ENCODE measurements at places on chromosomes 2 and 18. TPM values are rescaled to one million over a fixed set of nuclear protein-coding genes. Genes with fewer than 3 reads are reported as not detected.

- peak; percentile 94 for DNase-seq
- H3K27me3 ChIP-seq, result no peaks in the 10 kb centered on the region
- H3K4me1 ChIP-seq, result peaks cover 16% of the 10 kb centered on the region
These were observed 113.0 kb downstream of the CRIM1 start for GRCh38 chr2:36468463-36469105.

- H3K4me3 ChIP-seq, result no peak overlapping the region
These were observed 268.2 kb upstream of the PXDN start for GRCh38 chr2:2012505-2012904.

- DNase-seq, result peak; percentile 75
- H3K4me1 ChIP-seq, result no peaks in the 10 kb centered on the region
- no peak overlapping the region for H3K4me3 ChIP-seq
- H3K27ac ChIP-seq, result no peak overlapping the region
These were observed 79.4 kb upstream of the ASB18 start for GRCh38 chr2:236343400-236344161.

GRCh38 chr2:84388133-84388532, 70.9 kb downstream of the SUCLG1 start:
- H3K36me3 ChIP-seq, result no peaks in the 10 kb centered on the region
- H3K4me1 ChIP-seq, result no peaks in the 10 kb centered on the region
- peak; percentile 55 for DNase-seq
- no peak overlapping the region for H3K27ac ChIP-seq
- no peak overlapping the region for H3K4me3 ChIP-seq
- peaks cover 3% of the 10 kb centered on the region for H3K27me3 ChIP-seq

GRCh38 chr2:223541546-223541945, 60.6 kb downstream of the SCG2 start:
- no peak for DNase-seq
- no peaks in the 10 kb centered on the region for H3K36me3 ChIP-seq
- no peak overlapping the region for H3K4me3 ChIP-seq
- peaks cover 8% of the 10 kb centered on the region for H3K4me1 ChIP-seq

DNA sequence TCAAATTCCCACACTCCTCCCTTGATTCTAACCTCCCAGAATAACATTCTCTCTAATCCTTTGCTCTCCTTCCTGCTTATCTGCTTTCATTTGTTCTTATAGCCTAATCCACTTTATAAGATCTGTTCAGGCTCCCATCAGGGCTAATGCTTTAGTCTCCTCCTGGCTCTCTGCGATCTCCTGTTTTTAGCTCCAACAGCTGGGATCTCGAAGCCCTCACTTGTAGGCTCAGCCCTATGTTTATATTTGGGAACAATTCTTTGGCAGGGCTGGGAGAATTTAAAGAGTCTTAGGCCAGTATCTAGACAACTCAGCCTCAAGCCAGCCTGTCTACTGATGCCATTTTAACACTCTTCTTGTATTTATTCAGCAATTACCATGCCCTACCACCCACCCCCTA, 27.2 kb upstream of the RAPH1 start:
- H3K27me3 ChIP-seq, result no peaks in the 10 kb centered on the region
- no peaks in the 10 kb centered on the region for H3K36me3 ChIP-seq
- DNase-seq, result peak; percentile 64

GRCh38 chr2:191115391-191115790, 35.4 kb downstream of the STAT4 start:
- peaks cover 2% of the 10 kb centered on the region for H3K4me1 ChIP-seq
- H3K27me3 ChIP-seq, result no peaks in the 10 kb centered on the region
- no peaks in the 10 kb centered on the region for H3K36me3 ChIP-seq
- H3K4me3 ChIP-seq, result no peak overlapping the region

GRCh38 chr2:69716555-69717120, 25.3 kb upstream of the ANXA4 start:
- H3K36me3 ChIP-seq, result no peaks in the 10 kb centered on the region
- H3K27me3 ChIP-seq, result no peaks in the 10 kb centered on the region
- H3K4me3 ChIP-seq, result no peak overlapping the region
- 0 out of 2 replicates have a peak, but pooled peaks cover 3% of the 10 kb centered on the region for H3K4me1 ChIP-seq

DNA sequence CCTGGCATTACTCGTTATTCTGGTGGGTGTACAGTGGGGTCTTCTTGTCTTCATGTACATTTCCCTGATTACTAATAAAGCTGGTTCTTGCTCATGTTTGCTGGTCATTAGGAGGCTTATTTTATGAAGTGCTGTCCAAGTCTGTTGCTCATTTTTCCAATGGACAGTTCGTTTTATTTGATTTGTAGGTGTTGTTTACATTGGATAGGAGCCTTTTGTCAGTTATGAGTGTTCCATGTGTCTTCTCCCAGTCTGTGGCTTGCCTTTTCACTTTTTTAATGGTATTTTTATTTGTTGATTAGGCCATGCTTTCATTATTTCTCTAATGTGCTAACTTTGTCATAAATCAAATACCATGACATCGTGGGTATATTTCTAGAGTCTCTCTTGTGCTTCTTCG, 51.9 kb downstream of the CEP192 start:
- peaks cover 10% of the 10 kb centered on the region for H3K36me3 ChIP-seq
- H3K4me1 ChIP-seq, result peaks cover 4% of the 10 kb centered on the region

GRCh38 chr2:154140249-154141025, 268.7 kb downstream of the GALNT13 start:
- H3K27me3 ChIP-seq, result no peaks in the 10 kb centered on the region
- H3K4me3 ChIP-seq, result no peak overlapping the region
- no peak overlapping the region for H3K27ac ChIP-seq
- no peak for DNase-seq
- H3K4me1 ChIP-seq, result no peaks in the 10 kb centered on the region

DNA sequence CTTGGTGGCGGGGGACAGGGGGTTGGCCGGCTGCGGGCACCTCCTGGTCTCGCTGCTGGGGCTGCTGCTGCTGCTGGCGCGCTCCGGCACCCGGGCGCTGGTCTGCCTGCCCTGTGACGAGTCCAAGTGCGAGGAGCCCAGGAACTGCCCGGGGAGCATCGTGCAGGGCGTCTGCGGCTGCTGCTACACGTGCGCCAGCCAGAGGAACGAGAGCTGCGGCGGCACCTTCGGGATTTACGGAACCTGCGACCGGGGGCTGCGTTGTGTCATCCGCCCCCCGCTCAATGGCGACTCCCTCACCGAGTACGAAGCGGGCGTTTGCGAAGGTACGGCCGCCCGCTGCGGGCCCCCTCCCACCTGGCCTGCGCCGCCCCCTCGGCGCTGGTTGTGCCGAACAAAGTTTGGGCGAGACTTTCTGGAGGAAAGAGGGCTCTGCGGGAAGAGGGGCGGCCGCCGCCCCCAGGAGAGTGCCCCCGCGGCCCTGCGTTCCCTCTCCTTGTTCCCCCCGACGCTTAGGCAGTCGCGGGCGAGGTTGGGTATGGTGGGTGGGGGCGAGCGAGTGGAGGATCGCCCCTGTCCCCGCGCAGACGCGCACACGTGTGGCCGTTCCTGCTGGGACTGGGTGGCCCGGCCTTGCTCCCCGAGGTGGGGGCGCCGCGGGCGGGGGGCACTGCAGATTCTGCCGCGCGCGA, 866 bp downstream of the CRIM1 start:
- peak overlapping the region; percentile 92 for H3K27ac ChIP-seq
- H3K27me3 ChIP-seq, result no peaks in the 10 kb centered on the region
- H3K4me3 ChIP-seq, result peak overlapping the region; percentile 70
- DNase-seq, result peak; percentile 34
- H3K36me3 ChIP-seq, result peaks cover 4% of the 10 kb centered on the region
- H3K4me1 ChIP-seq, result peaks cover 16% of the 10 kb centered on the region

DNA sequence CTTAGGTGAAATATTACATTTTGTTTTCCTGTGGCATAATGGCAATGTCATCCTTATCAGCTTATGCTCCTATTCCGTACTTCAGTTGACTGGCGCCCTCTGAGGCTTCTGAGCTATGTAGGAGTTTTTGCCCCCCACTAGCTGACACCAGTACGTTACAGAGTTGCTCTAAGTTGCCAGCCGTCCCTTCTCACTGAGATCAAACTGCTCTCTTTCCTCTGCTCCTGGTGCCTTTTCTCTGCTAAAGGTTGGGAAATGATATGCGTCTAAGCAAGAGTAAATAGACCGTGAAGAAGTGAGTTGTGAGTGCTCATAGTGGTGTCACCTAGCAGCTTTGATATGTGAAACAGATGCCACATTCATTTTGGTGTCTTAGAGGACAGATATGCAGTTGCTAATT, 99.2 kb downstream of the RAPGEF4 start:
- H3K27ac ChIP-seq, result no peak overlapping the region
- H3K4me1 ChIP-seq, result peaks cover 5% of the 10 kb centered on the region
- H3K4me3 ChIP-seq, result no peak overlapping the region
- DNase-seq, result no peak
- H3K36me3 ChIP-seq, result no peaks in the 10 kb centered on the region

DNA sequence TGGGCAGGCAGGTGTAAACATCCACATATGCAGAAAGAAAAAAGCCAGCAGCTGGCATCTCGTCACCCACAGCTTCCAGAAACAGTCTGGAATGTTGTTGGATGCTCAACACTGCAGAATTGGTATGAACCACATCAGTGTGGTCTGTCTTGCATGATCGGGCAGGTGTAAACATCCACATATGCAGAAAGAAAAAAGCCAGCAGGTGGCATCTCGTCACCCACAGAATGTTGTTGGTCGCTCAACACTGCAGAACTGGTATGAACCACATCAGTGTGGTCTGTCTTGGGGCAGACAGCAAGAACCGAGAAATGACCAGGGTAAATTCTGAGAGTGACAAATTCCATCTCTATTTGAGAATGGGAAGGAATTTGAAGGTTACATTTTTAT, 39.6 kb downstream of the DOCK10 start:
- H3K4me3 ChIP-seq, result no peak overlapping the region
- H3K27ac ChIP-seq, result no peak overlapping the region
- H3K4me1 ChIP-seq, result peaks cover 7% of the 10 kb centered on the region
- H3K27me3 ChIP-seq, result no peaks in the 10 kb centered on the region
- no peaks in the 10 kb centered on the region for H3K36me3 ChIP-seq

GRCh38 chr18:58534535-58535301, 94.2 kb downstream of the ALPK2 start:
- H3K4me3 ChIP-seq, result no peak overlapping the region
- DNase-seq, result no peak
- no peaks in the 10 kb centered on the region for H3K27me3 ChIP-seq
- H3K27ac ChIP-seq, result no peak overlapping the region
- H3K4me1 ChIP-seq, result peaks cover 2% of the 10 kb centered on the region
- H3K36me3 ChIP-seq, result peaks cover 39% of the 10 kb centered on the region

GRCh38 chr18:8556424-8556823, 52.8 kb upstream of the RAB12 start:
- peaks cover 21% of the 10 kb centered on the region for H3K27me3 ChIP-seq
- no peak overlapping the region for H3K4me3 ChIP-seq
- H3K4me1 ChIP-seq, result no peaks in the 10 kb centered on the region
- H3K27ac ChIP-seq, result no peak overlapping the region
- H3K36me3 ChIP-seq, result no peaks in the 10 kb centered on the region

DNA sequence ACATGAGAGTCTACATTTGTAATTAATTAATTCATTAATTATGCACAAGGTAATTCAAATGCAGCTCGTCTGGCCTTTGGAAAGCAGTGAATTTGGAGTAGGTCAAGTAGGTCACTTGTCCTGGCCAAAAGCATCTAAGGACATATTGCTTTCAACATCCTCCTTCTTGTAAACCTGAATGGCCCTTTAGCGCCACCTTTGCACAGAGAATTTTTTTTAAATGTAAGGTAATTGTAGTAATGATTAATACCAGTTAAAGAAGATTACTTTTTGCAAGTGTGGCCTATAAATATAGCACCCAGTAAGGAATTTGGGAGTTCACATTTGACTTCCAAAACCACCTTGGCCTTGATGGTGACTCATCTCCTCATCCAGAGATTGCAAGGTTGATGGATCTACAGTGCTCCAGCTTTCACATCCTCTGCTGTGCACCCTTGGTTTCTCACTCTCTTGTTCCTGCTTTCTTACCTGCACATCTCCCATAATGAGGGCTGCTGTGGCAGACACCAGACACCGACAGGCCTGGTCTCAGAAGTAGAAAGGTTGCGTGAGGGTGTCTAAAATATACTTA, 481.7 kb downstream of the TGIF1 start:
- no peaks in the 10 kb centered on the region for H3K36me3 ChIP-seq
- no peaks in the 10 kb centered on the region for H3K27me3 ChIP-seq
- H3K4me1 ChIP-seq, result no peaks in the 10 kb centered on the region

- no peaks in the 10 kb centered on the region for H3K27me3 ChIP-seq
- H3K27ac ChIP-seq, result no peak overlapping the region
- no peaks in the 10 kb centered on the region for H3K36me3 ChIP-seq
- peak; percentile 54 for DNase-seq
These were observed 120.4 kb downstream of the RNF144A start for GRCh38 chr2:7037340-7038333.

DNA sequence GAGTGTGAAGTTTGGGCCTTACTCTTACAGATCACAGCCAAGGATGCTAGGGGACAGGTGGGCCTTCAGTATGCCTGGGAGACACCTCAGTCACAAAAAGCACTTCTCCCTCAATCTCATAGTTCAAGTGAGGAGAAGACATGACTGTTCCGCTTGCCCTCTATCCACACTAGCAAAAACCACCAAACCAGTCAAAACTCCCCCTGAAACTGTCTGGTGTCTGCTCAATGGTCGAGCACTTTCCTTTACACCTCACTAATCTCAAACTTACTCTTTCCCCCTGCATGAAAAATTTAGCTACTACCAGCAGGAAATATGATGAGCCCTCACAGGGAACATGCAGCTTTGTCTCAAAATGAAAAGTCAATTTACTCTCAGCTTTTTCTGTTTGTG, 232.2 kb downstream of the TRIB2 start:
- no peak overlapping the region for H3K4me3 ChIP-seq
- DNase-seq, result no peak
- H3K27ac ChIP-seq, result no peak overlapping the region
- H3K36me3 ChIP-seq, result no peaks in the 10 kb centered on the region

DNA sequence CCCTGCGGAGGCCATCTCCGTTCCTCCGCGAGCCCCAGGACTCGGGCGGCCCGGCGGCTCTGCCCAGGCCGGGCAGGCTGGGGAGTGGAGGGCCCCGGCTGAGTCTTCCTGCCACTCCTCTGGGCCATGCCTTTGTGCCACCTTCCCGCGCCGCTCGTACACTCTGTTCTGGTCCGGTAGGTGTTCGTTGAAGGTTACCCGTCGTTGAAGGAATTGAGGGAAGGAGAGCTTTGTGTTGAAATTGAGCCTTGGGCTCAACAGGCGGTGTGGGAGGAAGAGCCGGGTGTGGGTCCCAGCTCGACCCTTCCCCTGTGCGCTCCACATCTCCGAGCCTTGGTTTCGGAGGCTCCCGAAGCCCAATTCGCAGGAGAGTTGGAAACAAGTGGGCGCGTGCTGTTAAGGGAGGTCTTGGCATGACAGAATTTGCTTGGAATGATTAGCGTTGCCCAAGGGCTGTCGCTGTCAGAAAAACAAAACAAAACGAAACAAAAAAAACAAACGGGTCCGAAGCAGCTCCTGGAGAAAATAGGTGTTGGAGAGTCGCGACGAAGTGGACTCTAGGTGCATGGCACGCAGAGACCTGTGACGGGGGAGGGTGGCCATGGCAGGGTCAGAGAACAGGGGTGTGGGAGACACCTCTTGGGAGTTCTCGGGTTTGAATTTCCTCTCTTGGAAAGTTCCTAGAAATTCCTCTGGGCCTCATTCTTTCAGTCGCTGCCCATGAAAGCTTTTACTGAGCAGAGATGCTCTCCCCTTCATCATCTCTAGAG, 1.2 kb upstream of the MZT2A start:
- peaks cover 3% of the 10 kb centered on the region for H3K4me1 ChIP-seq
- H3K27ac ChIP-seq, result peak overlapping the region; percentile 74
- no peak for DNase-seq
- H3K27me3 ChIP-seq, result no peaks in the 10 kb centered on the region
- peaks cover 3% of the 10 kb centered on the region for H3K36me3 ChIP-seq

INPP4A gene
- 27.1 TPM for total RNA-seq

GNLY gene
- not detected for total RNA-seq

PSTPIP2 gene
- total RNA-seq, result 14.4 TPM

CNGA3 gene
- not detected for total RNA-seq

PPP1CB gene
- 271 TPM for total RNA-seq

ELOA2 gene
- total RNA-seq, result not detected

COLEC11 gene
- total RNA-seq, result 0.28 TPM

ARHGAP15 gene
- not detected for total RNA-seq

YIPF4 gene
- 3.6 TPM for total RNA-seq

UGT1A1 gene
- not detected for total RNA-seq

DARS1 gene
- total RNA-seq, result 136 TPM

Data from IMR-90 (cell line).